ENCODE measurements at places on chromosomes 7 and 10. TPM values are rescaled to one million over a fixed set of nuclear protein-coding genes. Genes with fewer than 3 reads are reported as not detected.

DNA sequence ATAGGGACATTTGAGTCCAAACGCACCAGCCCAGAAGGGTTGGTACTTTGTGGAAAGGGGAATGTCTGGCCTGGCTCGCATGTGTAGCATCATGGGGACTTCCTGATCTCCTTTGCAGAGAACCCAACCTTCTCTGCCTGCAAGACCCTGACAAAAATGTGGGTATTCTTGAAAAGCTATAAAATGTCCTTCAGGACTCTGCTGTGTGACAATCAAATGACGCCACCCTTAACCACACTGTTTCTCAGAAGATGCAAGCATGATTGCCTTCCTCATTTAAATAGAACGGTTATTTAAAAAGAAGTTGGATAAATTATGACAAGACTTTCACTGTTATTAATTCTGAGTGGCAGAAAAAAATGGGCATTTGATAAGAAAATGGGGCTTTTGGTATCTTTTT, 15.1 kb upstream of the GPR15LG start:
- no peak overlapping the region for H3K4me3 ChIP-seq
- no peaks in the 10 kb centered on the region for H3K27me3 ChIP-seq
- no peak for DNase-seq
- no peak overlapping the region for H3K27ac ChIP-seq

GRCh38 chr10:122879339-122880273, at the start of gene FAM24B:
TSS of gene FAM24B (minus strand) at chr10:122879581. CDS start at chr10:122850515, 29,066 bp downstream.
- no peaks in the 10 kb centered on the region for H3K36me3 ChIP-seq
- DNase-seq: peak; percentile 96
- H3K4me3 ChIP-seq: peak within 1 kb of the TSS; percentile 68
- no peaks in the 10 kb centered on the region for H3K27me3 ChIP-seq
- H3K27ac ChIP-seq: peak within 1 kb of the TSS; percentile 55

ING3 gene
- 14.9 TPM for total RNA-seq

GRCh38 chr7:36137258-36137657, 15.8 kb upstream of the EEPD1 start:
- H3K27me3 ChIP-seq: no peaks in the 10 kb centered on the region
- H3K36me3 ChIP-seq: no peaks in the 10 kb centered on the region
- H3K4me3 ChIP-seq: no peak overlapping the region

DNA sequence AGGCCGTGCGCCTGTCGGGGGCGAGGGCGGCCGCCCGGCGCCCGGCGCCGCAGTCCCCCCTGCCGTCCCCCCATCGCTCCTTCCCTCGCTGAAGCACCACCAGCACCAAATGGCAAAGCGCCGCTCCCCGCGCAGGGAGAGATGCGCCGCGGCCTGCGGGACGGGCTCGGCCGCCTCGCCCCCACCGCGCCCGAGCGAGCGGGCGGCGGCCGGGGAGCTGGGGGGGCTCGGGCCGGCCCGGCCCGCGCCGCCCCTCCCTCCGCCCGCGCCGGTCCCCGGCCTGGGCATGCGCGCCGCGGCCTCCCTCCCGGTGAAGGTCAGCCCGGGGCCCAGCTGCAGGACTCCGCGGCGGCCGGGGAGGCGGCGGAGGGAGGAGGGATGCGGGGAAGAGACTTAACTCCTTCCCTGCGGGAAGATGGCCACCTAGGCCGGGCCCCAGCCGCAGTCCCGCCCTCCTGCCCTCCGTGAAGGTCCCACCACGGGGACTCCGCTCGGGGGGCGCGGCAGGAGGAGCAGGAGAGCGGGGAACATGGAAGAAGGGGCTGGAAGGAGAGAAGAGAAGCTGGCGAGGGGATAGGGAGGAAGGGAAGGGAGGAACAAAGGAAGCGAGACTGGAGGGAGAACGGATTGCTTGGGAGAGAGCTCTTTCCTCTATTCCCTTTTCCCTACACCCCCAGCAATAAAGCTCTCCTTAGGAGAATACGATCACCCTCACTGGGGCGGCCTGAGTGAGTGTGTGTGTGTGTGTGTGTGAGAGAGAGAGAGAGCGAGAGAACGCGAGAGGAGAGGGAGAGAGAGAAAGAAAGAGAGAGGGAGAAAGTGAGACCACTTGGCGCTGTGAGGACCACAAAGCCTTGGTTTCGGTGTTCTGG, 3.4 kb upstream of the SMARCD3 start:
- H3K27me3 ChIP-seq: no peaks in the 10 kb centered on the region
- H3K4me3 ChIP-seq: peak overlapping the region; percentile 70
- DNase-seq: no peak
- H3K4me1 ChIP-seq: peaks cover 59% of the 10 kb centered on the region
- peak overlapping the region; percentile 91 for H3K27ac ChIP-seq
- no peaks in the 10 kb centered on the region for H3K36me3 ChIP-seq

DNA sequence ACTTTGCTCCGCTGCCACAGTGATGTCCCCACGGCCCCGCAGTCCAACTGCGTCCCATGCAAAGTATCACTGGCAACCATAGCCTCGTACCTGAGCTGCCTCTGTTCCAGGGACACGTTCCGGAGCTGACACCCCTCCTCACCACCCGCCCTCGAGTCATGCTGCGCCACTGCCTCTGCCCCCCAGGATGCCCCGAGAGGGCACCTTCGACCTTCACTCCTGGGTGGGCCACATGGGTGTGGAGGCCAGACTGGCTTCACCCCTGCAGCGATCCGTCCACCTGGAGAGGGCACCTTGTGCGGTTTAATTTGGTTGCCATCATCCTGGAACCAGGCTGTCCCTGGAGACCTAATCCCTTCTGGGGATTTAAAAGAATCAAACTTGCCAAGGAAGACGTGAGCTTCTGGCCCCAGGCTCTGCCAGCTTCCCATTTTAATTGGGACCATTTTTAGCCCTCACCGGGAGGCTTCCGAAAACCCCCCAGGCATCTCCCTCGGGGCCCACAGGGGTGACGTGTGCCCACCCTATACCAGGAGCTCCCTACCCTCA, 19.2 kb upstream of the TNRC18 start:
- H3K27me3 ChIP-seq: no peaks in the 10 kb centered on the region
- no peaks in the 10 kb centered on the region for H3K36me3 ChIP-seq
- DNase-seq: no peak
- H3K4me1 ChIP-seq: peaks cover 14% of the 10 kb centered on the region
- no peak overlapping the region for H3K27ac ChIP-seq
- H3K4me3 ChIP-seq: no peak overlapping the region

GRCh38 chr7:133973710-133974109, 153.4 kb upstream of the LRGUK start:
- no peak overlapping the region for H3K27ac ChIP-seq
- no peak overlapping the region for H3K4me3 ChIP-seq
- no peak for DNase-seq
- H3K27me3 ChIP-seq: no peaks in the 10 kb centered on the region
- no peaks in the 10 kb centered on the region for H3K4me1 ChIP-seq
- H3K36me3 ChIP-seq: no peaks in the 10 kb centered on the region

DNA sequence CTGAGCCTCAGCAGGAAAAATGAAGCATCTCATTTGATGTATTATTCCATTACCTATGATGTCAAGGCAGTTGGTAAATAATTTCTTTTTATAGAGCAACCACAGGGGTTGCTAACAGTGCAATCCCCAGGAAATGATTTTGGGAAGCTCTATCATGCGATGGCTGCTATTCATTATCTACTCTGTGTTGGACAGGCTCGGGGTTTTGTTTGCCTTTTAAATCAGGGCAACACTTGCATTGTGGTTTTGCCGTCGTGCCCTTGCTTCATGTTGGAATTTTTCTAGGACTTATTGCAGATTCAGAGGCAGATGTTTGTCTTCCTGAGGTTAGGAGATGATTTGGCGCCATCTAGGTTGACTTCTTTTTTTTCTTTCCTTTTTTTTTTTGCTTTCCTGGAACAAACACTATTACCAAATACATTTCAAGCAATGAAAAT, 128.4 kb downstream of the BICC1 start:
- no peaks in the 10 kb centered on the region for H3K36me3 ChIP-seq
- DNase-seq: no peak
- H3K4me3 ChIP-seq: no peak overlapping the region
- H3K27ac ChIP-seq: peak overlapping the region; percentile 54

GRCh38 chr10:49606981-49607535, 3.1 kb upstream of the SLC18A3 start:
- H3K36me3 ChIP-seq: no peaks in the 10 kb centered on the region
- no peak for DNase-seq

DNA sequence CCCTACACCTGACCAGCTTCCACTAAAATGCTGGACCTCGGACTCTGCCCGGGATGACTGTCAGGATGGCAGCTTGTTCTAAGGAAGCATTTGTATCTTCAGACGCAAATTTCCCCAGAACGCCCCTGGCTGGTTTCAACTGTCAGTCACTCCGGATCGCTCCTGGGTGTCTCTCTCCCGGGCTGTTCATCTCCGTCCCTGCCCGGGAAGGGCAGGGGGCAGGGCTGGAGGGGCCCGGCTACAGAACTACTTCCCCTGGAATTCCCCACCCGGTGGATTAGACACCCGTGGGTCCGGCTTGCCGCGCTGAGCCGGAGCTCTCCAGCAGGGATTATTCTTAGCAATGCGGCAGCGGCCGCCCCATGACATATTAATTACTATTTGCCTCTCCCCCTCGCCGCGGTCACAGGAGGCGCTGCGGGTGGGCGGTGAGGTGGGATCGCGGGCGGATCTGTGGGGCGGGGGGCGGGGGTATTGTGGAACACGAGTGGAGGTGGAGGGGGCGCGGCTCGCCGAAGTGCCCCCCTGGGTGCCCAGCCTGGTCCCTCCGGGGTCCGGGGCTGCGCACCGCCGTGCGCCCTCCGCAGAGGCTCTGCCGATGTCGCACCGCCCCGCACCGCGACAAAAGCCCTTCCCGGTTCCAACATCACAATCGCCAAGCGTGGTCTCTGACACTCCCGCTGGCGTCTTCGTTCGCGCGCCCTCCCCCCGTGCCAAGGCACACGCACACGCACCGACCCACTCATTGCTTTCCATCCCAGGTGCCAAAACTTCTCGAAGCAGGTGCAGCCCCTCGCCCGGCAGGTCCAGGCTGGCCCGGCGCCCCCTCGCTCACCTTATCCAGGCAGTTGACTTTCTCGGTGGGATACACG, 276.1 kb upstream of the NEBL start:
- DNase-seq: no peak
- peak overlapping the region; percentile 53 for H3K4me3 ChIP-seq
- peaks cover 16% of the 10 kb centered on the region for H3K27me3 ChIP-seq
- peaks cover 24% of the 10 kb centered on the region for H3K4me1 ChIP-seq
- H3K27ac ChIP-seq: no peak overlapping the region
- H3K36me3 ChIP-seq: no peaks in the 10 kb centered on the region

GRCh38 chr7:77226357-77226839, 26.8 kb upstream of the FGL2 start:
- no peaks in the 10 kb centered on the region for H3K36me3 ChIP-seq
- no peak for DNase-seq
- H3K27me3 ChIP-seq: no peaks in the 10 kb centered on the region
- H3K27ac ChIP-seq: no peak overlapping the region

- peaks cover 97% of the 10 kb centered on the region for H3K36me3 ChIP-seq
- no peak for DNase-seq
- H3K4me1 ChIP-seq: no peaks in the 10 kb centered on the region
- no peak overlapping the region for H3K4me3 ChIP-seq
Observed at GRCh38 chr7:66804001-66804400, 63.5 kb downstream of the RABGEF1 start.

DNA sequence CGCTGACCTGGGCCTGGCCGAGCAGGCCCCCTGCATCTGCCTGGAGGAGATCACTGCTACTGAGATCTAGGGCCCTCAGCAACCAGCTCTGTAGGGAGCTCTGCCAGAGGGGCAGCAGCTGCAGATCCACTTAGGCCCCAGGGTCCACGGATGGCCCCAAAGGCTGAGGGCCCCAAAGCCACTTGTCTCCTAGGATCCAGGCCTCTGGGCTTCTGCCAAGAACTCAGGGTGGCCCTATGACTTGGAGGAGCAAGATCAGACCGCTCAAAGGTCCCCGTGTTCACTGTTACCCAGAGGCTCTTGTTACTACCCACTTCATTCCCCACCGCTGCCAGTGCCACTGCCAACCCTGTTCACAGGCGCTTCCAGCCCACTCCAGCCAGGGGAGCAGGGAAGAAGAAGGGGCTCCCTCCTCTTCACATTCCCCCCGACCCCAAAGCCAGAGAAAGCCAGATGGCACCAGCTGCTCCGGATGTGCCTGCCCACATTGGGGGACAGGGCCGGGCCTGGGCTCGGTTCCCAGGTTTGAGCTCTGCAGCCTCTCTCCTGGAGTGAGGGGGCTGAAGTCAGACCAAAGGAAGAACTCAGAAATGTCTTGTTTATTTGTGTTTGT, 7.6 kb downstream of the LZTS2 start:
- H3K27ac ChIP-seq: peak overlapping the region; percentile 66
- DNase-seq: no peak
- peaks cover 49% of the 10 kb centered on the region for H3K4me1 ChIP-seq
- no peaks in the 10 kb centered on the region for H3K27me3 ChIP-seq

DNA sequence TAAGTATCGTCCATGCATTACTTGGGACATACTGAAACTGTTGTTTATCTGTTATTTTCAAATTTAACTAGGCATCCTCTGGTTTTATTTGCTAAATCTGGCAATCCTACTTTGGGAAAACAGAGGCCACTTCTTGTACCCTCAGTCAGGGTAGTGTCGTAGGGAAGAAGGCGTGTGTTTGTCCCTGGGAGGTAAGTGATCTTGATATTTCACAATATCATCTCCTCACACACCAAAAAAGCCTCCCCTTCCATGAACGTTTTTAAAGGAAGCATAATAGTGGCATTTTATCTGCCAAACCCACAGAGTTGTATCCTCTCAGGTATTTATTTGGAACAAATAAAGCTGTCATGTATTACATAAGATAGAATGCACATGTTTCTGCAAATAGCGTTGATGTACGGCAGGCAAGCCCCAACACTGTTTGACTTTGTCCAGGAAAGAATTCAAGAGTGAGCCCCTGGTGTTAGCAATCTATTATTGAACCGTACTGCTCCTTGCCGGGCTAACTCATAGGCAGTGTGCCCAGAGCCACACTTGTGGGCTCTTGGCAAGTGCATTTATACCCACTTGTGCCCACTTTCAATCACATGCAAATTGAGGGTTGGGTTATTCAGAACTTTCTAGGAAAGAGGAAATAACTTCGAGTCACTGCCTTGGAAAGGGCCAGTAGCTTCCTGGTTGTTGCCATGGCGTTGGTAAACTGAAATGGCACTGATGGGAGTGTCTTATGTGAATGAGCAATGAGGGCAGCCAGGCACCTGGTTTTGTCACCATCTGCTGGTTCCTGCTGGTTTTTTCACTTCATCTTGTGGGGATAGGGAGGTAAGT, 266.0 kb downstream of the USP6NL start:
- no peaks in the 10 kb centered on the region for H3K36me3 ChIP-seq
- H3K27me3 ChIP-seq: no peaks in the 10 kb centered on the region
- H3K4me3 ChIP-seq: no peak overlapping the region
- H3K4me1 ChIP-seq: peaks cover 4% of the 10 kb centered on the region
- no peak for DNase-seq

DNA sequence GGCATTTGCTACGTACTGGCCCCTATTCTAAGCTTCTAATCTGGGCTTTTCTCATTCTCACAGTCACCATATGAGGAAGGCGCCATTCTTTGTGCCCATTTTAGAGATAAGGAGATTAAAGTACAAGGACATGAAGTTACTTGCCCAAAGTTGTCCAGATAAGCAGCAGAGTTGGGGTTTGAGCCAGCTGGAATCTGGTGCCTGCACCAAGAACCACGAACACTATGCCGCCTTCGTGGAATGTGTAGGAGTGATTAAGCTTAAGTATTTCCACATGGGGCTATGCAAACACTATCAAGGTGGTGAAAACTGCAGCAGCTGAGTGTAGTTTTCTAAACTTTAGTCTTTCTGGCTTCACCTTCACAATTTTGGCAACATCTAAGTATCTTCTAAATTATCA, 342.7 kb upstream of the ETV1 start:
- H3K36me3 ChIP-seq: no peaks in the 10 kb centered on the region
- no peak for DNase-seq
- H3K4me1 ChIP-seq: no peaks in the 10 kb centered on the region
- H3K4me3 ChIP-seq: no peak overlapping the region
- H3K27ac ChIP-seq: no peak overlapping the region

CNTNAP2 gene
- total RNA-seq: 2.9 TPM
